BJ (cell line): ENCODE measurements at places on chromosomes 3 and 15.

DNA sequence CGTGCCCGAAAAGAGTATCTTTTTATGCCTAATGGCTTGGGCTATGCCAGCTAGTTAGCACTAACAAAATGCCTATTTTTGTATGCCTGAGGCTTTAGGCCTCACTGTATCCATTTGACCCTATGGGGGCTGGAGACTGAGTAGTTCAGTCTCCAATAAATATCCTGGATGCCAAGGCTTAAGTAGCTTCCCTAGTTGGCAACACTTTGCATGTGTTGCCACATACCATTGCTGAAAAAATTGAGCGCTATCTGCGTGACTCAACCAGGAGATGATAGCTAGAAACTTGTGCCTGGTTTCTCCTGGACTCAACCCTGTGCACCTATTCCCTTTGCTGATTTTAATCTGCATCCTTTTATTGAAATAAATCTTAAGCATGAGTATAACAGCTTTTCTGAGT, 58.4 kb upstream of the ATP2C1 start:
- no peak for DNase-seq

DNA sequence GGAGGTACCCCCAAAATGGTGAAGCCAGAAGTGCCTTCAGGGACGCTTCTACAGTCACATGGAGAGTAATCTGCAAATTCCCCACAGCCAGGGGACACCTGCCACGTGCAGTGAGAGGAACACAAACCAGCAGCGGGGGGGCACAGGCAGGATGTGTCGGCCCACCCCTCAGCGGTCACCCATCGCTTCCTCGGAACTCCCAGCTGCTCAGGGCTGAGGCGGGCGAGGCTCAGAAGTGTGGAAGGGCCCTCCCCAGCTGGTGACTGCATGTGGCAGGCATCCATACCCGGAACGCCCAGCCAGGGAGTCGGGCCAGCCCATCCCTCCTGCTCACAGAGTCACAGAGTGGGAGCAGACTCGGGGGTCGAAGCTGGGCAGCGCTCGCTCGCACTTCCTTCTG, 63.7 kb downstream of the SLC12A8 start:
- no peak for DNase-seq

DNA sequence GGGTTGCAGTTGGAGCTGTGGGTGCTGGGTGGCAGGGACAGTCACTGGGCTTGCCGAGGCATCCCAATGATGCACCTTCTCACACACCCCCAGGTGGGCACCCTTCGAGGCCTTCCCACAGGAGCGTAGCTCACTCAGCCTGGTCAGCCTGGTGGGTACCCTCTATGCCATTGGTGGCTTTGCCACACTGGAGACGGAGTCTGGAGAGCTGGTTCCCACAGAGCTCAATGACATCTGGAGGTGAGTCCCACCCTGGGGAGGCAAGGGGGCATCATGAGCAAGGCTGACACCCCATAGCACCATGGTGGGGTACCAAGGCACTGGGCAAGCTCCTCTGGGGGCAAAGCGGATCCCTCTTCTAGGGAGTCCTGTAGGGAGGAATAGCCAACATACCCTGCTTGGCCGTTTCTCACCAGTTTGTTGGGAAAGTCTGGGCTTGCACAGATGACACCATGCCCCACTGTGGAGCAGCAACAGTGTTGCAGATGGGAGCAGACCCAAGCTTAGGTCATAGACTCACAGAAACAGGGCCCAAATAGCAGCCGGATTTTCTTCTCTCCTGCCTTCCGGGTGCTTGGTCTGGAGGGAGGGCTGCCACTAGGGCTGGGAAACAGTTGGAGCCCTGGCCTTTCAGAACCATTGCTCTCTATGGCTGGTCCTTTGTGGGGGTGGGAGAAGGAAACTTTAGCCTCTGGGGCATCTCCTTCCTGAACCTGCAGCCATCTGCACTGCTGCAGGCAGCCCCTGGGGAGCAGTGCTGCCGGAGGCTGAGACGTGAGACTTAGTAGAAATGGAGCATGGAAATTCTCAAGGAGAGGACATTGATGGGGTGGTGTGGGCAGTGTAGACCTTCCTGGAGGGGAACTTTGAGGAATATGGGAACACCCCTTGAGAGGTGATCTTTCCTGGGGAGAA, 5.7 kb downstream of the KLHL40 start:
- DNase-seq, result no peak

GRCh38 chr3:133779626-133780203, 25.9 kb upstream of the SRPRB start:
- DNase-seq, result no peak

DNA sequence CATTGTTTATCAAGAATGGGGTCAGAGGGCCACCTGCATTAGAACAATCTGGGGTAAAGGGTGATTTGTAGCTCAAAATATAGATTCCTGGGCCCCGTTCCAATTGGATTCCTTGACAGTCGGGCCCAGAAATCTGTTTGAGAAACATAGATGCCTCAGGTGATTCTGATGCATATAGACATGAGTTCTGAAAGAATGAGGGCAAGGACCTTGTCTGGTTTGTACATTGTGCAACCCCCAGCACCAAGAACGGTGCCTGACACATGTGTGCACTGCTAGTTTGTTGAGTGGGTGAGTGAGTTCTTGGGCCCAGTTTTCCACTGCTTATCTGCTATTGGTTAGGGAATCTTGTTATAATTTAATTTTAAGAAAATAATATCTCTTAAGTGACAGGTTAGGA, 16.6 kb downstream of the CRYBG3 start:
- DNase-seq, result no peak

DNA sequence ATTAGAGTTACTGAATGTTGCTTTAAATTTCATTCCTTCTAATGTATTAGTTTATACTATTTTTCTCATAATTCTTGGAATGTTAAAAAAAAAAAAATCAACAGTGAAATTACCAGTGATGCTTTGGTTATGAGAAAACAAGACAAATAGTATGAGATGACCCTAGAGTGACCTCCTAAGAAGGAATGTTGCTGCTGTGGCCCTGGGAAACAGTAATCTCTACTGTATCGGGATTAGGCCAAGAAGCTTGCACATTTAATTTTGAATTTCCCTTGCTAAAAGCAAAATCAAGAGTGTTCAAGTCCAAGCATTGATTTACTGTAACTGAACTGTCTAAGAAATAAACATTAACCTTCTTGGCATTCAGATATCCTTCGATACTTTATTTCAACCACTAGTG, 18.1 kb downstream of the TOPBP1 start:
- DNase-seq, result no peak

DNA sequence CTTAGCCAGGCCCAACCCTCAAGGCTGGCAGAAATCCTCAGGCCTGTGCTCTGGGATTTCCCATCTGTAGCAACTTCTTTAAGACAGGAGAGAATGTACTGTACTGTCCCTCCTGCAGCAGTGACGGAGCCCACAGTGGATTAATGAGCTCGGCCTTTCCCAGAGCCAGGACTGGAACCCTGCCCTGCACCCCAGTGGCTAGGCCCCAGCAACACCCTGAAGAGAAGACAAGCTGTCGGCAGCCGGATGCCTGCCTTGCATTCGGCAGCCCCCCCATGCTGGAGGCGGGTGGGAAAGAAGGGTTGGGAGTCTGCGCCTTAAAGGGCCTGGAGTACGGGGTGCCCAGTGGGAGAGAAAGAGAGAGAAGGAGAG, 32.0 kb downstream of the KLHL25 start:
- DNase-seq, result no peak

- DNase-seq, result no peak
Measured at GRCh38 chr3:99708207-99708745, 69.9 kb downstream of the COL8A1 start.

GRCh38 chr3:49422379-49423248, at the start of gene AMT:
Gene AMT, minus strand, starts transcription at chr3:49422473. Its CDS starts 23 bp downstream, at chr3:49422450.
- DNase-seq, result no peak

DNA sequence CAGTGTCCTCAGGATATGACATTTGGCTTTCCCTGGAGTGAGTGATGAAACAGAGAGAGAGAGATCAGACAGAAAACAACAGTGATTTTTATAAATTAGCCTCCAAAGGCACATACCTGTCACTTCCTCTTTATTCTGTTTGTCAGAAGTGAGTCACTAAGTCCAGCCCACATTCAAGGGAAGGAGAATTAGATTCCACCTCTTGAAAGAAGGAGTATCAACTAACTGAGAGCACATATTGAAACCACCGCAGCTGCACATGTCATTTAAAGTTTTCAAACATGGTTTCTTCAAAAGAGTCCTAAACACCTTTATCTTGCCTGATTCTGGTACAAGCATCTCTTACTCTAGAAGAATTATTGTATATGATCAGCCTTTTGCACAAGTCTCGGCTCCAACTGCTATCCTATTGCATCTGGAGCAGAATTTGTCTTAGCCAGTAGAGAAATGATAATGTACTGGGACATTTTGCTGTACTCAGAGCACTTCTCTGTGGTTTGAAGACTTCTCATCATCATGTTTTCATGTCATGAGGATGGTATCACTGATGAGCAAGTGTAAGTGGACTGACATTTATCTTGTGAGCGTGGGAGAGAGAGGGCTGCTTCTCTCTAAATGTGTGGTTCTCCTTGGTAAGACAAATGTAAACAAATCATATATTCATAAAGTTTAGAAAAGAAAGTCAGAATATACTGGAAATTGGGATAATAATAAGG, 338.9 kb upstream of the CFAP20DC start:
- no peak for DNase-seq

DNA sequence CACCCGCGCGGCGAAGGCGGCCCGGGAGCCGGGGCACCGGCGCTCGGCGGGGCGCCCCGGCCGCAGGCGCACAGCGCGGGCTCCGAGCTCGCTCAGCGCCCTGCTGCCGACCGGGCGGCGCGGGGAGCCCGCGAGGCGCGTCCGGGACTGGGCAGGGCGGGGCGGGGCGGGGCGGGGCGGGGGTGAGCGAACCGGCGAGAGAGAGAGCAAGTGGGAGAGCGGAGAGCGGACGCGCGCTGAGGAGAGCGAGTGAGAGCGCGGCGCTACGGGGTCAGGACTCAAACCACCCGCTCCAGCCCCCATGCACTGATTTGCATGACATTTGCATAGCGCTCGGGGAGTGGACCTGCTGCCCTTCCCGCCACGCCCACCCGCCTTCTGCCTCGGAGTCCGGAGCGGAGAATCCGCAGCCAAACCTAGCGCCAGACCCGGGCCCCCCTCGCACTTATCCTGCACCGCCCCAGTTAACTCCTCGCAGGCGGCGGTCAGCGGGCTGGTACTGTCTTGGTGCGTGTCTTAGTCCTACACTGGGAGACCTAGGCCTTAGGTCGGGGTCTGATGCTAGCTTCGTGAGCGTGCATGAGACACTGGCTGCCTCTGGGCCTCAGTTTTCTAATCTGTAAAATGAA, at the start of gene MYLK:
TSS of gene MYLK (minus strand) at position 130 of the 629 bp plus-strand sequence. CDS start 90,491 bp downstream, outside the sequence.
- peak; percentile 85 for DNase-seq

DNA sequence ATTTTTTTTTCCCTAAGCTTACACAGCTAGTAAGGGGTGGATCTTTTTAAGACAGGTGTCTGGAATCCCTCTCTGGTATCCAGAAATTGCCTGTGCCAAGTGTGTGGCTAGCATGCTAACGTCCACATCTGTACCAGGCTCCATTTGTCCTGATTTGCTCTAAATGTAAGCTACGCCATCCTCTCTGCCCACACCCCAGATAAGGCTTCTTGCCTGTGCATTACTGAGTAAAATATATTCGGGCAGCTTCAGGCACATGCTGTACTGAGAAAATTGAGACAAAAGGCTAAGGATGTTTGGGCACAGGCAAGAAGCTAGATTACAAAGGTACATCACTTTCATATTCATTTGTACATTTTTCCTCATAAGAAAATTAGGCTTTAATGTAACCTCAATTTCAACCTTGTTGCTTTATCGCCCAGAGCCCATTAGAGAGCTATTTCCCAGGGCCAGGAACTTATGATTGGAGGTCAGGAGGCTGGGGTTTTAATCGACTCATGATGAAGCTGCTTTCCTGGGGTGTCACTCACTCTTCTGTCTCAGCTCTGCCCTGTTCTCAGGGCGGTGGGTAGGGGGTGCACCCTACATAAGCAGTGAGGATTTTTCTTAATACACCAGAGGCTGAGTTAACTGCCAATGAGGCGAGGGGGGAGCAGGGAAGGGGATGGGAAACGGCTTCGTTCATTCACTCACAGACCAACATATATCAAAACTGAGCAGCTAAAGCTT, 106.3 kb downstream of the RORA start:
- DNase-seq, result no peak

DNA sequence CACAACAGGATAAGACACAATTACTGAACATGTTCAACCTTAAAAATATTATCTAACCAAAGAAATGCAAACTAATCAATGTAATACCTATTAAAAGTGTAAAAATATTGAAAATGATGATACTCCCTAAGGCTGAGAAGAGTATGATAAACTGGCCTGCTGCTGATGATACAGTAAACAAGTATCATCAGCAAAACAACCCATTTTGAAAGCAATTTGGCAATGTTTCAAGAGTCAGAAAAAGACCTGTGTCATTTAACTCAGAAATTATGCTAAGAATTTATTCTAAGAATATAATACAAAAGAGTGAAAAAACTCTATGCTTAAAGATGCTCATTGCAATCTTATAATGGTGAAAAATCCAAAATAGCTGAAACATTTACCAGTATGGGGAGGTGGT, 22.1 kb downstream of the CCDC191 start:
- no peak for DNase-seq

- no peak for DNase-seq
Measured at GRCh38 chr3:191555037-191555436, 94.1 kb downstream of the PYDC2 start.

DNA sequence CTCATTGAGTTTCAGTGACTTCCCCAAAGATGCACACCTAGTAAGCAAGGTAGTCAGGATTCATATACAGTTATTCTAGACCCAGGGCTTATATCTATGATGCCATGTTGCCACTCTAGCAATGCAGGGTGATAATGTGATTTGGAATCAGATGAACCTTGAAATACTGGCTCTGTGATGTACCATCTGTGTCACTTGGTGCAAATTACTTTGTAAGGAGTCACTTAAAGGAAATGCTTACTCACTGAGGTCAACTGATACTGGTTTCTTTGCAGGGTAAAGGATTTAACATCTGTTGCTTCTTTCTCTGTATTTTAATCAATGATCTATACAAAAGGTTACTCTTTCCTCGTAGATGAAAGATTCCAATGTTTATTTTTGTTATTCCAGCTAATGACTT, 10.8 kb downstream of the ASB14 start:
- DNase-seq, result no peak

DNA sequence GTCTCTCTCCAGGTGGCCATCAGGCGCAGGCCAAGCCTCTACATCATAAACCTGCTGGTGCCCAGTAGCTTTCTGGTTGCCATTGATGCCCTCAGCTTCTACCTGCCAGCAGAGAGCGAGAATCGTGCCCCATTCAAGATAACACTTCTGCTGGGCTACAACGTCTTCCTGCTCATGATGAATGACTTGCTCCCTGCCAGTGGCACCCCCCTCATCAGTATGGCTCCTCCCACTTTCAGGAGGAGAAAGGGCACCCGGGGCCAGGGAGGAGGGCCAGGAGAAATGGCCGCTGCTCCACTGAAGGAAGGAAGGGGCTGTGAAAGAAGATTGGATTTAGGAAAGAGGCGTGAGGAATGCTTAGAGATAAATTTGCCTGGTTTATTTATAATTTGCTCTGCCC, 6.6 kb downstream of the HTR3C start:
- no peak for DNase-seq

- no peak for DNase-seq
Measured at GRCh38 chr3:107523289-107523538, 452 bp downstream of the BBX start.

- DNase-seq, result no peak
Measured at GRCh38 chr3:17233398-17233800, 348.6 kb downstream of the PLCL2 start.
